ENCODE measurements at places on chromosomes 7 and 10.

GRCh38 chr10:392705-393037 is 257.4 kb downstream of the ZMYND11 start:
- no peak for DNase-seq

GRCh38 chr7:68417659-68418058 is 1180.6 kb upstream of the AUTS2 start:
- DNase-seq, result no peak

DNA sequence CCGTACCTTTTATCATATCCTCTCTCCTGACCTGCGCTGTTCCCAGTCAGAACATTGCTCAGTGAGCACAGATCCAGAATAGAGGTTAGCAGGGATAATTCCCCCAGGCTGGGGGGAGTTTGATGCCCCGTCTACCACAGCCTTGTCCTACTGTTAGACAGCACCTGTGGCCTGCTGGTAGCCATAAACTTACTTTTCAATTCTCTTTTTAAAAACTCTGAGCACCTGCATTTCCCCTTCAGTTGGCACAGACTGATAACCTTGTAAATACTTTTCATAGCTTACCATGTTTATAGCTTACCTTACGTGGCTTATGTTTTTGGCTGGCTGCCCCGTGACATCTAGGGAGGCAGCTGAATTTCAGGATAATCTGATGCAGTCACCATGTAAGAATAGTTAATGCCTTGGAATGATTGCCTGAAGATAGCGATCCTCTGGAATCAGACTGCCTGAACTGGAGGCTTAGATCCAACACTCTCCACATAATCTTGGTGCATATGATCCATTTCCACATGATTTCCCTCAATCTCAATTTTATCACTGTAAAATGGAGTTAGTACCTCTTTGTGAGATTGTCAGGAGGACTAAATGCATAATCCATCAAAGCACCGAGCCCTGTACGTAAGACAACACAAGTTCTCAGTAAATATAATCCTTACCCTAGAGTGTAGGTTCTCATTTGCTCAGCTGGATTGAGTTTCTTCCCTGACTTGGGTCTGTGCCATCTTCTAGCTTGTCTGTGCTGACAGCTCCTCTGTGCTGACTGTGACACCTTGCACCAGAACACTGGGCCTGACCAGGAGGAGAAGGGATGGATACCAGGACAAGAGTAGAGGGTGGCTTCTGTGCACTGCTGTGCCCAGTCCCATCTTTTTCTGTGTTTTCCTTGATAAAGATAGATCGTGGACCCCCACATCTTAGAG is 111.7 kb upstream of the GJD4 start:
- DNase-seq, result no peak

DNA sequence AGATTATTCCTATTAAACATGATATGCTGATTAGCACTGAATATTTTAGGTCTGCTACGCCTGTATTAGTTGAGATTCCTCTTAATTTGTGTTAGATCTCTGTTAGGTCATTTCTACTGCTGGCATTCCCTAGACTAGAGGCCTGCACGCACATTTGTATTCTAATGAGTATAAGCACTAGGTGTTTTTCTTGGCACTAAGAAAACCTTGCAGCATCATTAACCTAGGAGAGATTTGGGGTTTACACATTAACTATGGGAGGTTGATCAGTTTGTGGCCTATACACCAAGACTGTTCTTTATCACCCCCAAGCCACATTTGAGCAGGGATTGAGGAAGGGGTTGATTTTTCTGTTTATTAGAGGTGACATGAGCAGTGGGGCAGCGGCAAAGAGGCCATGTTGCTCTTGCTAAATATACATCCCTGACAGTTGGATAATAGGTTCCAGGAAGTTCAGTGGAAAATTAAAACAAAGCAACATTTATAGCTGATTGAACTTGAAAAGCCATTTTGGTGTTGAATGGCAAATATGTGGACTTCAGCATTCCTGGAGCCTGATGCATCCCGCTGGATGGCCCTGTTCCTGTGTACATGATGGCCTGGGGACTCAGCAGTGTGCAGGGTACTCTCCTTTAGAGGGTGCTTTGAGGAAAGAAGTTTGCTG is 65.2 kb downstream of the GBF1 start:
- DNase-seq, result peak; percentile 71

DNA sequence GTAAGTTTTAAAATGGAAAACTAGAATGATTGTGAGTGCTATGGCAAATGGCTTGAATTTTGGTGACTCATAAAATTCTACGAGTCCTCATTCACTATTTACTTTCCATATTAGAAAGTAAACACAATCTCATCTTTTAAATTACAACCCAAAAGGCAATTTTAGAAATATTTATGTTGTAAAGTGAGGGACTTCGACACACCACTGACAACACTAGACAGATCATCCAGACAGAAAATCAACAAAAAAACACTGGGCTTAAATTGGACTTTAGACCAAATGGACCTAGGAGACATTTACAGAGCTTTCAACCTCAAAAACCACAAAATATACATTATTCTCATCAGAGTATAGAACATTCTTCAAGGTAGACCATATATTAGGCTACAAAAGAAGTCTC is 30.1 kb downstream of the ZNF277 start:
- DNase-seq, result no peak

- peak; percentile 95 for DNase-seq
These were observed 2.2 kb downstream of the MAFK start for GRCh38 chr7:1532456-1533254.

DNA sequence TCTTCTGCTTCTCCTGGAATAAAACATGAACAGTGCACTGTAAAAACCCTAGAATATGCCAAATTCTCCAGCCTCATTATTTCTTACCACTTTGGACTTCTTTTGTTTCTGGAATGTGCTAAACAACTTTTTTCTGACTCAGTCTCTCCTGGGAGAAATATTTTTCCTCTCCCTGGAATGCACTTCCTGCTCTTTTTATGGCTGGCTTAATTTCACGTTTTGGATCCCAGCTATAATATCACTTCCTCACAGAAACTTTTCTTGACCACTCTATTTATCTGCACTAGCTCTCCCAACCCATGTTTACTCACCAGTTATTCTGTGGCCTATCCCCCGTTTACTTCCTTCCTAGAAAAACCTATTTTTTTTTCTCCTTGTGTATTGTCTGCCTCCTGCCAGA is 26.7 kb downstream of the ABCB5 start:
- peak; percentile 17 for DNase-seq

GRCh38 chr10:44411251-44411650 is 26.4 kb upstream of the CXCL12 start:
- DNase-seq, result no peak

DNA sequence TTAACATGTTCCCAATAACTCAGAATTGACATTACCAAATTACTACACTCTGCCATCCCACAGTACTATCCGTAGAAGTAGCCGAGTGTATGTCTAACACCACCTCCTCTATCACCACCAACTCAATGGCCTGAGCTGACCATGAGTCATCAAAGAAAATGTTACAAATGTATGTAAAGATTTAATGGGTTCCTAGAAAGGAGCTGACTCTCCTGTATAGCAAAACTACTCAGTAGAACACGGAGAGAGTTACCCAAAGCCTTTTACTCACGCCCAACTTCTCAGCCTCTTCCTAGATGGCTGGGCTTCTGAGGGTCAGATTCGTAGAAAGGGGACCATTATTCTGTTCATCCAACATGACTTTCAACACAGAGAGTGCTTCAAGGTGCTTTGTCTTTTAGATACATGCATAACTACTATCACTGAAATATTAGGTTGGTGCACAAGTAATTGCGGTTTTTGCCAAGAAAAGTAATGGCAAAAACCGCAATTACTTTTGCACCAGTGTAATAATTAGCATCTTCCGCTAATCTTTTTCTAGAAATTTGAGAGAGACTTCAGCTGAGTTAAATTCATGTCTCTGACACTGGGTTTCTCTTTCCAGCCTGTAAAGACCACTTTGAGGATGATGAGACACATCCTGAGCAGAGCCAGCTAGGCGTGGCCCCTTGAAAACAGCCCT is 24.0 kb upstream of the NANOS1 start:
- DNase-seq, result no peak

- DNase-seq, result no peak
These were observed 158.5 kb downstream of the CACNA2D1 start for GRCh38 chr7:82284936-82285519.

GRCh38 chr10:34506786-34507185 is 308.3 kb downstream of the PARD3 start:
- no peak for DNase-seq

GRCh38 chr10:36555036-36555435 is 570.4 kb upstream of the ANKRD30A start:
- no peak for DNase-seq

DNA sequence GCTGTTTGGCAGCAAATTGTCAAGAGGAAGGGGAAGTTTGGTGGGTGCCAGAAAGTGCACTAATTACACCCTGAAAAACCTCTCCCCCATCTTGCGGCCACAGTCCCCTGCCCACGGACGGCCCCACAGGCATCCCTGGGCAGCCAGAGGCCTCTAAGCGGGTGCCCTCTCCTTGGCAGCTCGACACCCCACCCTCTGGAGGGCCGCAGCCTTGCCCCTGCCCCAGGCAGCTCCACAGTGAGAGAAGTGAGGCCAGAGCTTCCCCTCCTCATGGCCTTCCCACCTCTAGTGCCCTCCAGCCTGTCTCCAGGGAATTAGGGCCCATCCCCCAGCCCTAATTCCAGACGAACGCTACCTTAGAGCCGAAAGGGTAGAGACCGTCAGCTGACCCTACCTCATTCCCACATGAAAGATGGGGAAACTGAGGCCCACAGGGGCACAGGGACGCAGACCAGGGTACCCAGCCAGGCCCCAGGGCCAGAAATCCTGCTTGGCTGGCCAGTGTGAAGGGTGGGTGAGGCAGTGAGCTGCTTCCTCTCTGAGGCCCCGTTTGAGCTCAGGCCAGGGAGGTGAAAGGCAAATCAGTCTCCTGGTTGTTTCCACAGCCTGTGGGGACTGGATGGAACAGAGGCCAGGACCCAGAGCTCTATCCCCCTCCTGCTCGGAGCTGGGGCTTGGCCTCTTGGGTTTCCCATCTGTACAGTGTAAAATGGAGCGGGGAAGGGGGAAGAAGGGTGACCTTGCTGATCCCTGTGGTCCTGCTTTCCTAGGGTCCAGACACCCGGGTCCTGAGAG is 10.0 kb downstream of the ZCCHC24 start:
- no peak for DNase-seq
